ENCODE measurements at places on chromosomes 13 and 19.

DNA sequence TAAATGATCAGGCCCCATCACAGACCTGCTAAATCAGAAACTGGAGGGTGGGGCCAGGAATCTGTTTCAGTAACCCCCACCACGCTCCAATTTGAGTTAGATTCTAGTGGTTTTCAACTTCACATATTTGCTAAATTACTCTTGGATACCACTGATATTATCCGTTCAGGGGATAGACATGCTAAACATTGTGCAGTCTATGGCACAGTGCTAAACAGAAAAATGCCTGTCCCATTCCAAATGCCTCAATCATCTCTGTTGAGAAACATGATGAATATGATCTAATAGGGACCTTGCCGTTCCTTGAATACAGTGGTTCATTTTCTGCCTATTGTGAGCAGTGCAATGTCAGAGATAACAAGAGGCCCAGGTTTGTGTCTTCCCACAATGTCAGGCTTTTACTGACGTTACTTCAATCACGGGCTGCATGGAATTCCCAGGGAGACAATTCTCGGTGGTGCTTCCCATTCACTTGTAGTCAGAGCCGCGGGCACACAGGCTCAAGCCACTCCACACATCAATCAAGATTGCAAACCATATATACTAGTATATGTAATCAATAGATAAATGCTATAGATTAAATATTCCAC lies 52.7 kb downstream of the MYO16 start:
- no peak for DNase-seq

DNA sequence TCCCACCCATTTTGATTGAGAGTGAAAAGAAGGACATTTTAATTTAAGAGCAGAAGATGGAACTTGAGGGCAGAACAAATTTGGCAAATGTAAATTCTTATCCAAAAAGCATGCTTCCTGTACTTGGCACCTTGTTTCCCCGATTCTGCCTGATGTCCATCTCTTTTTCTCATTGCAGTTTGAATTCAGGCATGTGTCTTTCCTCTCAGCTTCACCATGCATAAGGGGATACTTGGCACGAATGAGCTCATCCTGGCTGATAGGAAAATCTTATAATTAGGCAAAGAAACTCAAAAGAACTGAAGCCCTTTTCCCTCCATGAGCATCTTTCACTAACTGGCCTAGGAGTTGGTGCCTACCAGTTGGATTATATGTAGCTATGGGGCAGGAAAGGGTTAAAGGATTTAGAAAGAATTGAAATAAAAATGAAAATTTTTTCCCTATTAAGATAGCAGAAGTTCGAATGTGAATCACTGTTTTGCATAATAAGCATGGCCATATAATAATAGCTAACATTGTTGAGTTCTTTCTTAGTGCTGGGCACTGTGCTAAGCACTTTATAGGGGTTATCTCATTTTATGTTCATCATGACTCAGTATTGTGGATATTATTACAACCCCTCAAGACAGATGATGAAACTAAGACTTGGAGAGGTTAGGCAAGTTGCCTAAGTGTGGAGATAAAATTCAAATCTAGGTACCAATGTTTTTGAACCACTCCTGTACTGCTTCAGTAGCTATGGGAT lies 386.6 kb downstream of the KCNRG start:
- no peak for DNase-seq

- DNase-seq = no peak
Measured at GRCh38 chr13:84431646-84432045, 549.4 kb upstream of the SLITRK1 start.

- DNase-seq = no peak
Measured at GRCh38 chr13:42485272-42485671, 88.7 kb upstream of the TNFSF11 start.

DNA sequence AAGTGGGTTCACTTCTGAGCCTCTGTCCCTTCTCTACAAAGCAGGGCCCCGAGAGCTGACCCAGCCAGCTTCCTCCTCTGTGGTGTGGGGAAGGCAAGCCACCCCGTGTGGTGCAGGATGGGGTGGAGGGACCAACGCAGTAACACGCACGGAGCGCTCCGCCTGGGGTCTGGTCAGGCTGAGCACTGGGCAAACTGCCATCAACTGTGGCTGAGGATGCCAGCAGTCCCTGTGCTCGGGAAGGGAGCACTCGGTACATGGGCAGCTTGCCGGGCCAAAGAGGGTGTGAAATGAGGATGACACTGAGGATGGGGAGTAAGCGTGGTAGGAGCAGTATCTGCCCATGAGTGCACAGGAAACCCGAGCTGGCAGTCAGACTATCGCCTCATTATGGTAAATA lies 7.6 kb upstream of the GMIP start:
- no peak for DNase-seq

DNA sequence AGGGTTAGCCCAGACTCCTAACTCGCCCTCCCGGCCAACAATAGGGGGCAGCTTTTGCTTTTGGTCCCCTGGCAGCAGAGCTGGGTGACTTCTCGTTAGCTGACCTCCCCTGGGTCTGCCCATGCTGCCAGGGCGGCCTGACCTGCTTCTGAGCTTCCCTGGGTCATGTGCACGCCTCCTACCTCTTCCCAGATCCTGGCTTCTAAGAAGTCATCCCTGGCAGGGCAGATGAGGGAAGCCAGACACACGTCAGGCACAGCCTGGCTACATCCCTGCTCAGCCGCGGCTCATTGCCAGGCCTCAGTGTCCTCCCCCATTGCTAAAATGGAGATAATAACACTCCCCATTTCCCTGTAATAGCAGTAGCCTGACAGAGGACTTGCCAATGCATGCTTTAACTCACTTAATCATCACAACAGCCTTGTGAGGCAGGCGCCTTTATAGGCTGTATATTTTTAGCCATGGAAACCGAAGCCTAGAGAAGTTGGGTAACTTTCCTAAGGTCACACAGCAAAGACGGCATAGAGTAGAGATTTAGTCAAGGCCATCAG lies 2.1 kb downstream of the KCNK6 start:
- DNase-seq = peak; percentile 86

DNA sequence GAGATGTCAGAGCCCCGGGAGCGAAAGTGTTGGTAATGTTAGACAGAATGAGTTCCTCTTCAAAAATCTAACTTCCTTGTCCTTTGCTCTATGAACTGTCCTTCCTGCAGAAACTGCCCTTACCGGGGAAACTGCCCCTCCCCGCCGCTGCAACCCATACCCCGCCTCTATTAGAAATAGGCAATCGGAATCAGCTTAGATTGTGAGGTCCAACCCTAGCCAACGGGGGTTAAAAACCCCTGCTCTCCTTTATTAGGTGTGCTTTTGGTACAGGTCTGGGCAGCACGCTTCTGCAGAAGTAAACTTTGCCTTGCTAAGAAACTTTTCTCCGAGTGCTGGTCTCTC lies 11.5 kb upstream of the CAPNS1 start:
- peak; percentile 32 for DNase-seq

DNA sequence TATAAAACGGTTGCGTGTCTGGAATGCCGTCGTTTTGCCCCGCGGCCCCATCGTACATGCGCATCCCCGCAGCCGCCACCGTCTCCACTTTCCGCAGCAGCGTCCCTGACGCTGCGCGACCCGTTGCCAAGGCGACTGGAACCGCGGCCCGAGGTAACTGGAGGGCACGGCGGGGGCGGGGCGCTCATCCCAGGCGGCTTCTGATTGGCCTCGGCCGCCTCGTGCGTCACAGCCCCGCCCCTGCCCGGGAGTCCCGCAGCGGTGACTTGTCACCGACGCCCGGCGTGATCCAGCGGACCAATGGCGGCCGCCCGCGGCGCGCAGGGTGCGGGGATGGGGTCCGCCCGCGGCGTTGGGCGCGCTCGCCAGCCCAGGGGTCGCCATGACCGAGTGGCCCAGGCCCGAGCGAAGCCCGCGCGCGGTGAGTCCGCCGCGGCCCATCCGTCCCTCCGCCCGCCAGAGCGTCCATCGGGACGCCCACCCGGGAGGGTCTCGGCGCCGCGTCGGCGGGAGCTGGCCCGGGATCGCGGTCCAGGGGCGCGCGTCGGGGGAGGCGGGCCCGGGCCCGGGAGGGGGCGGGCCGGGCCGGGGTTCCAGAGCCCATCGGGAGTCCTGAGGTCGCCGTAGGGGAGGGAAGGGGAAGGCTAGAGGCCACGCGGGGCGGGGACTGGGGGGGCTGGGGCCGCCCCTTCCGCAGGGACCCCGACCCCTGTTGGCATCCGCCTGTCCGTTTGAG lies at the start of gene ZSCAN1:
TSS of gene ZSCAN1 (plus strand) at position 285 of the 736 bp plus-strand sequence. CDS start 3,812 bp downstream, outside the sequence.
- no peak for DNase-seq

- no peak for DNase-seq
Measured at GRCh38 chr13:104491916-104492315, 1425.7 kb upstream of the SLC10A2 start.

GRCh38 chr13:106573284-106573846 lies 5.4 kb upstream of the ARGLU1 start:
- DNase-seq = peak; percentile 56

DNA sequence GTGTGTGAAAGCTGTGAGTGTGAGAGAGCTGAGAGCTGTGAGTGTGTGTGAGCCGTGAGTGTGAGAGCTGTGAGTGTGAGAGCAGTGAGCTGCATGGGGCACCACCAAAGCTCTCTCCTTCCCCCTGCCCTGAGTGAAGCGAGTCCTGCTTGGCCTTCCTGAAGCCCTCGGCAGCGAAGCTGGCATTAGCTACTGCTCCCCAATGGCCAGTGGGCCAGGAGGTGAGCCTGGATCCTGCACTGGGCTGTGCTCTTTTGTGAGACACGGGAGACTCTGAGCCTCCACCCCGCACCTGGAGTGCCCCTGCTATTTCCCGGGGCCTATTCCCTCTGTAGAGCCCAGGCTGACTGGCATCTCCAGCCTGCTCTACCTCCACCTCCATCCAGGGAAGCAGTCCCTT lies 51.5 kb downstream of the HSPH1 start:
- DNase-seq = no peak

DNA sequence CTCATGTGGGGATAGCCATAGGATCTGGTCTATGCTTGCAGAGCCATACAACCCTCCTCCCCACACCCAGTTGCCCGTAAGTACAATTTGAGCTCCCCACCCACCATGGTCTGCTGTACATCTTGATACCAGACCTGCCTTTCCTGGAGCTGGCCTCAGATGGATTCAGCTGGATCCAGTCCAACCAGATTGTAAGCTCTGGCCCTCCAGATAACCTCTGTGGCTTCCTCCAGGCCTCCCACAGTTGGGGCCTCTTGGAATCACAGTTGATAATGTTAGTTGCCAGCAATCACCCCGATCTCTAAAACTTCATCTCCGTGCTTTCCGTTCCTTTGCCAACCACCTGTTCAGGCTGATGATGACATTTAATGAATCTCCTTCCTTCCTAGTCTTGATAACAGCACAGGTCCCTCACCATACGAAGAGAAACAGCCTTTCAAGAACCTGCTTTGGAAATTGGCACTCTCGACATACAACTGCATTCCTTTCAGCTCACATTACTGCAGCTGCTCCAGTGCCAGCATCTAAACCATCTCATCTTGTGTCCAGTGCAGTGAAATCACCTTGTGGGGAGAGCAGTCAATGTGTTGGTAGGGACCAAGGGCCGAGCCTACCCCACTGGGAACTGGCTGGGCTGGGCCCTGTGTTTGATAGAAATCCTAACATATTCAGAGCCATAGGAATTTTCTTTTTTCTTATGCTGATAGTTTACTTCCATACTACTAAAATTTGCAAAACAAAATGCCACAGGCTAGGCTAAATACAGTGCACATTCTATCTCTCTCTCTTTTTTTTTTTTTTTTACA lies 15.1 kb upstream of the FOXO1 start:
- DNase-seq = peak; percentile 17

DNA sequence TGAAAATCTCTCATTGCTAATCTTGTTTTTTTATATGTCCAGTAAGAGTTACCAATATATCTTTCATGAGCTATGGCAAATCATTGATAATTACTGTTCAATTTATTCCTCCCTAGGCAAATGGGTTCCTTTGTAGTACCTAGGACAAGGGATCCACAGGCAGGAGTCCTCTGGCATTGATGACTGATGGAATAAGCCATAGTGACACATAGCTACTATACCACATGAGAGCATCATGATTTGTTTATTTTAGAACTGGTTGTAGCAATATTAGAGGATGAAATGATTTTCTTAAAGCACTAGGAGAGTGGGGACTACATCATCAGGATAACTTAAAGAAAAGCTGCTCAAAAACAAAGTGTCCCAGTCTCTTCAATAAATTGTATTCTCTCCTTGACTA lies 21.7 kb upstream of the MAB21L1 start:
- no peak for DNase-seq

- no peak for DNase-seq
Measured at GRCh38 chr13:99746637-99747402, 224.7 kb downstream of the ZIC5 start.

GRCh38 chr19:42270346-42271044 lies 1.4 kb downstream of the CIC start:
- DNase-seq = peak; percentile 62

GRCh38 chr13:30196025-30196424 lies 111.3 kb downstream of the KATNAL1 start:
- peak; percentile 47 for DNase-seq
